ENCODE measurements at places on chromosomes 11 and 22.

DNA sequence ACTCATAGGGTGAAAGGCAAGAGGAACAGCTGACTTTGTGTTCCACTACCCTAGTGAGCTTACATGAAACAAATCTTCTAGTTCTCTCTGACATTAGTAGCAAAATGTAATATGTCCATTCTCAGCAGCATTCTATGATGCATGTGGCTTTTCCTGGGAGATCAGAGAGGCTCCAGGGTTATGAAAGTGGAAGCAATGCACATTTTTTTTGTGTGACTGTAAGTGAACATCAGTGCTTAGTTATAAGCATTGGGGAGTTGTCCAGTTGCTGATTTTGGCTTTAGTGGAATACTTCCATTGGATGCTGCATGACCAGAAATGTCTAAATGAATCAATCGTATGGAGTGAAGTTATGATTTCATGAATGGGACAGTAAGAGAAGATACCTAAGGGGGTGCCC, 255.9 kb downstream of the FAT3 start:
- DNase-seq, result no peak

GRCh38 chr11:116311206-116311605, 461.6 kb downstream of the BUD13 start:
- DNase-seq, result no peak

- DNase-seq, result no peak
These were observed 1309.4 kb downstream of the TBC1D22A start for GRCh38 chr22:48071828-48072227.

DNA sequence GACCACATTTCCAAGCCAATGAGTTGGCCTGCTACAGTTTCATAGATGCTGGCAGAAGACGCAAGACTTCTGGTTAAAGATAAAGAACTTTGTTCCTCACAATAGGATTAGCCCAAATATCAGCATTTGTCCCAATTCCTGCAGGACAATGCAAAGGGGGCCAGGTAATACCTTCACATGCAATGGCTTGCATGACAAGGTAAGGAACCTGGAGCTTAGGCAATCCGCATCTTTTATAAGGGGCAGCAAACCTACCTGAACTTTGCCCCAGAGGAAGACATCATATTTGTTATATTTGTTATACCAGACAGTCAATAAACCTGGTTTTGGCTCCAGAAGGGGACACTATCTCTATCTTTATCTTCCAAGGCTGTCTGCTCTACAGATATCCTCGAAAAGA, 5.3 kb downstream of the P2RY6 start:
- no peak for DNase-seq

- no peak for DNase-seq
These were observed 460 bp downstream of the ZC3H12C start for GRCh38 chr11:110093407-110094297.

GRCh38 chr11:125092669-125093068, 18.8 kb downstream of the TMEM218 start:
- DNase-seq, result no peak

- no peak for DNase-seq
These were observed 34.3 kb downstream of the TSPAN18 start for GRCh38 chr11:44760917-44761550.

GRCh38 chr11:130827451-130828377, 88.6 kb downstream of the SNX19 start:
- DNase-seq, result peak; percentile 84

DNA sequence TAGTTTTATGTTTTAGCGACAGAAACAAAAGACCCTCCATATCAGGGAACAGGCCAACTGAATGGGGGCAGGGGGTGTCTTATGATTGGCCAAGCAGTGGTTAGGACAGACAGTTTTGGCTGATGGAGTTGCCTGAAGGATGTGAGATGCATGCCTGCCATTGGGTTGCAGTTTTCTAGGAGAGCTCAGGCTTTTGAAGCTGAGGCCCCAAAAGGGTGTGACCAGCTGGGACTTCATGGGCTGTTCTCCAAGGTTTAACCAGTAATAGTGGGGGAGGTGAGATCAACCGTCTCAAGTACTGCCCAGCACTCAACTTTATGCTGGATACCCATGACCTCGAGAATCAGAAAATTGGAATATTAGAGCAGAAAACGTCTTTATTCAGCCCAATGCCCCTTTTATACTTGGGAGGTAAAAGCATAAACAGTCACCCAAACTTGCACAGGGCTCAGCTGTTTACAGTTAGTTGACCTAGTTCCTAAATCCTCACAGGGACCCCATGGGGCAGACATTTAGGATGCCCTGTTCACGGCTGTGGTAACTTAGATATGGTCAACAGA, 13.5 kb downstream of the DTX4 start:
- DNase-seq, result no peak

DNA sequence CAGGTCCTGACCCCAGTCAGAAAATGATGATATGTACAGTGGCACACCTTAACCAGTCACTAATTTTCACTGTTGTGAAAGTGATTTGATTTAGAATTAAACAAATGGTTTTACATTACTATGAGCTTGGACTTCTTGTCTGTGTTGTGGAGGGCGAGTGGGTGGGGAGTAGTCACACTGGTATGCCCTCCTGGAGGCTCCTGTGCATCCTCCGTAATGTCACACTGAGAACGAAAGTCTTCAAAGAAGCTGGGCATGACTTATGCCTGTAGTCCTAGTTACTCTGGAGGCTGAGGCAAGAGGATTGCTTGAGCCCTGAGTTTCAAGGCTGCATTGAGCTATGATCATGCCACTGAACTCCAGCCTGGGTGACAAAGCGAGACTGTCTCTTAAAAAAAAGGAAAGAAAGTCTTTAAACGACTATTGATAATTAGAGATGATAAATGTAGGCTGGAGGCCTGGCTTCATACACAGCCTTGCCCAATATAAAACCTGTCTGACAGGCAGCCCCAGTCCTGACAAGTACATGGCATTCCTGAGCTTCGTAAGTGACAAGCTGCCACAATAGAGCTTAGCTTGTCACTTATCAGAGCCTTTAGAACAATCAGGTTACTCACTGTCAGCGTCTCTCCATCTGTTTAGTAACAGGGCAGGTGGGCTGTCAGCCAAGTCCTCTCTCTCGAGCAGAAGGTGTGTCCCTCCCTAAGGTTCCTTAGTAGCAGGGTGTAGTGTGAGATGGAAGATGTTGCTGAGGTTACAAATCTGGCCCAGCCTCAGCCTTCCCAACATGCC, 5.0 kb upstream of the LIMK2 start:
- DNase-seq, result no peak

- no peak for DNase-seq
These were observed 19.6 kb upstream of the CCDC134 start for GRCh38 chr22:41780746-41781505.

DNA sequence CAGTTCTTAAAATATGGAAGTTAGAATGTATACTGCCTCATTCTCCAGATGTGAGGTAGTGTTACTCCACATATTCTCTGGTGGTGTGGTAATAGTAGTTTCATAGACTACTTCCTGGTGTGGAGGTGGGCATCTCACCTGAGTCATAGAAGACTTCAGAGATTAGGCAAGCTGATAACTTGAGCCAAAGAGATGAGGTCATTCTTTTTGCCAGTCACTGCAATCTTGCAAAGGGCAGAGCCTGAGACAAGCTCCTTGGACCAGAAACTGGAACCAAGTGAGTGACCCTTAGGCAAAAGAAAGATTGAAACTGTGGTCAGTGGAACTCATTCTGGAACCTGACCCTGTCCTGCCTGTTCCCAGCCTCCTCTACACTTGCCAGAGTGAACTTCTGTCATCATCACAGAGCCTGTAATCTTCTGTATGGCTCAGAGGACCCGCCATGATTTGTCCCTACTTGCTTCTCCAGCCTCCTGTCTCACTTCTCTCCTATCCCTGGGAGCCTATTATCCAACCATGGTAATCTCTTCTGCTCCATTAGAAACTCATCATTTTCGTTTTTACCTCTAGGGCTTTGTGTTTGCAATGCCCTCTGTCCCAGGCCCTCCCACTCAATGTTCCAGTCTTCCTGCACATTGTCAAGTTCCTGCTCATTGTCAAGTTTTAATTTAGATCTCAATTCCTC, 10.6 kb upstream of the CCDC83 start:
- DNase-seq, result no peak

DNA sequence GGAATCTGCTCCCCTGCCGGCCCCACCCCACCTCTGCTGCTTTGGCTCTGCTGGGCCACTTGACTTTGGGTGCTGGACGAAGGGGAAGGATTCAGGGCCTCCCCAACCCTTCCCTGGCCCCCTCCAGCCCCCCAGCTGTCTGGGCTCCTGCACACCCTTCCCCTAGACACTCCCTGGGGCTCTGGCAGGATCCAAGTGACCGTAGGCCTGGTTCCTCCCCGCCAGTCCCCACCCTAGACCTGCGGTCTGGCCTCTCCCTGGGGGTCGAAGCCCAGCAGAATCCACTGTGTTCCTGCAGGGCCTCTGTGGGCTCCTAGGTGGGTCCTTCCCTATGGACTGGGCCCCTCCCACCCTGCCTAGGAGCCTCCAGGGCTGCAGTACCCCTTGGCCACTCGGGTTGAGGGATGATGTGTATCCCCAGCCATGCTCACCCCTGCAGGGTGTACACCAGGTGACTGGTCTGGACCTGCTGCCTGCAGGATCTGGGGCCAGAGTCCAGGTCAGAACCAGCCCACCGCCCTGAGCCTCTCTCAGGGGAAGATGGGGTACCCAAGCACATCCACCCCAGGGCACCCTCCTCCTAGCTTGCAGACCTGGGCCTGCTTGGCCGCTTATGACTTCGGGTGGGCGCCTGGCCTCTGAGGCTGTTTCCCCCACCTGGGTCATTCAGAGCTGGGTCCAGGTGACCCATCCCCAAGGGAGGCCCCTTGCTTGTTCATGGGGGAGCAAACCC, 5.6 kb downstream of the PIM3 start:
- no peak for DNase-seq

GRCh38 chr11:12053606-12054361, 45.4 kb upstream of the DKK3 start:
- DNase-seq, result peak; percentile 75

- peak; percentile 10 for DNase-seq
These were observed 26.8 kb upstream of the RAG1 start for GRCh38 chr11:36540998-36541397.

DNA sequence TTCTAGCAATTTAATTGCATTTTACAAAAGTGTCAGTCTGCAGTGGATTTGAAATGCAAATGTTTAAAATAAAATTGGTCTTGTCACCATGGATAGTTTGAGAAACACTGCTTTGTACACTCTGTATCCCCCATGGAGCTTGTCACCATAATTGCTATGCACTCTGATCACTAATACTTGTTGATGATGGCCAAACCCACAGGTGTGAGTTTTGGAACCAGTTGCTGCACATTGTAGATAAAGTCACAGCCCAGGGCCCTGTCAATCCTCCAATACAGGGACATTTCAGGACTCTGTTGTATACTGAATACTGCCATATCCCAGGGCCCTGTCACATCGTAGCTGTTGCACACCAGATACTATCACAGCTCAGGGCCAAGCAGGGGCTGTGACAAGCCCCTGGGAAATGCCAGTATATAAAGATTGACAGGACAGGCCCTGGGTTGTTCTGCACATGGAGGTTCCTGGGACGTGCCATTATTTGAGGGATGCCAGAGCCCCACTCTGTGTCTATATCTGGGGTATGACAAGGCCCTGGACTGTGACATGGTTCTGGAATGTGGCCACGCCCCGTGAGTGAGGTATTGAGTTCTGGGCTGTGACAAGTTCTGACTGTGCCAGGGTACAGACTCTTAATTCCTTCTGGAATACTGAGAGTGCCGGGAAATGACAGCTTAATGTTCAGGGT, 27.9 kb upstream of the SMPD1 start:
- DNase-seq, result no peak

DNA sequence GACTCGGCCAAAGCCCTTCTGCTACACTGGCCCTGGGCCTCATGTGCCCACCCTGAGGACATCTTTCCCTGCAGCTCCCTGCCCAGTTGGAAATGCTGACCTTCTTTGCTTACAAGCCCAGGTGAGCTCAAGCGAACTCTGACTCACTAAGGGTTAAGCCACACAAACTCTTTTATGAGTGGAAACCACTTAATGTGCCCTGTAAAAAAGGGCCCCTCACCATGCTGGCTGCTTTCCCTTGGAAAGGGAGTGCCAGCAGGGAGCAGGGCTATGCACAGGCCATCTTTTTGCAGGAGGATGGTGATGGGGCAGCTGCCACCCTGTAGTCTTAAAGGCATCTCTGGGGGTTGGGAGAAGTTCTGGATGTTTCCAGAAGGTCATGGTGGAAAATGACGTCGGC, 18.7 kb downstream of the EHF start:
- DNase-seq, result no peak

DNA sequence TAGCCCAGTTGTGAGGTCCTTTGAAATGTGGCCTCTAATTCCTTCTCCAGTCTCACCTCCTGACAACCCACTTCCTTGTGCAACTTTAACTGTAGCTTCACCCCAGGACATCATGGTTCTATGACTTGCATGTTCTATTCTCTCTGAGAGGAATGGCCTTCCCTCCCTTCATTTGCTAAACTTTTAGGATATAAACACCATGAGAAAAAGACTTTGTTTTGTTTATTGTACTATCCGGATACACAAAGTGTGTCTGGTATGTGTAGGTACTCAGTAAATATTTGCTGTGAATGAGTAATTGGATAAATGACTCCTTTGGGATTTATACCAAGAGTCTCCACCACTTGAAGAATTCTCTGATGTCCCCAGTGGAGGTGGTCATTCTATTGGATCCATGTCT, 547.6 kb downstream of the INSC start:
- DNase-seq, result no peak

GRCh38 chr22:29717789-29718188, 2.0 kb upstream of the CABP7 start:
- DNase-seq, result no peak

DNA sequence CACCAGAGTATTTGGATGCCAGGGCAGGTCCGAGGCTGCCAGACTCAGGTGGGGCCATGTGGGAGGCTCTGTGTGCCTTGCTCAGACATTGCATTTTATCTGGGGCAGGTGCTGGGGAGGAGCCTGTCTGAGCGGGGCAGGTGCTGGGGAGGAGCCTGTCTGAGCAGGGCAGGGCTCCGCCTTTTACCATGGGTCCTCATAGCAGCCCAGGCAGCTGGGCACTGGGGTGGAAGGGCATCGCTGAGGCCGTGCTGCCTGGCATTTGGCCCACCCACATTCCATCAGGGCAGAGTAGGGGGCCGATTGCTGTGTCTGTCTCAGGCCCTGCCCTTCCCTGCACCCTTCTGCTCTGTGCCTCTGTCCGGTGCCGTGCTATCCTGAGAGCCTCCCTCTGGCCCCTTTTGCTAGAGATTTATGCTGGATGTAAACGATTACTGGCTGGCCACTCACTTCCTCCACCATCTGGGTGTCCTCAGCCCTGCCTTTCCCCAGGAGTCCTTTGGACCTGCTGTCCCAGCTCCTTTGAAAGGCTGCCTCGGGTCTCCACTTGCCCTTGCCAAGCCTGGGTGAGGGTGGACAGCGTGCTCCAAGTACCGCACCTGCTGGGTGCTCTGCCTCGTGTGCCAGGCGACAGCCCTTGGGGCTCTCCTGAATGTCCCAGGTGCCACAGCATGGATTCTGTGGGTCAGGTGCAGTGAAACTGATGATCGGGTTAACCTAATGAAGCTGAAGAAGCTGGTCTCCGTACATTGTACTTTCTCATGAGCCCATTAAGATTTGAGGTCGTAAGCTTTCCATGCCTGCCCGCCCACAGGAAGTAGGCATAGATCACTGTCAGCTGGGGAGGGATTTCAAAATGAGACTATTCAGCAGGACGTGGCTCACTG, 281.6 kb downstream of the TBC1D22A start:
- DNase-seq, result no peak
